ENCODE measurements at places on chromosomes 7 and 10. TPM values are rescaled to one million over a fixed set of nuclear protein-coding genes. Genes with fewer than 3 reads are reported as not detected.

Gene CNPY1
- not detected for total RNA-seq

Gene BTBD16
- total RNA-seq, result not detected

Gene ASZ1
- not detected for total RNA-seq

Gene PCLO
- under 0.01 TPM for total RNA-seq

Gene LRRD1
- total RNA-seq, result under 0.01 TPM

Gene EEPD1
- total RNA-seq, result 3.1 TPM

Gene CPXM2
- 0.72 TPM for total RNA-seq

Gene BHLHA15
- 16.2 TPM for total RNA-seq

Gene OSBPL3
- total RNA-seq, result 40.7 TPM

Gene NPFFR1
- total RNA-seq, result not detected

Gene SGCE
- 53.0 TPM for total RNA-seq

Gene CYP3A4
- total RNA-seq, result not detected

Gene TMEM139
- not detected for total RNA-seq

Gene MSMB
- not detected for total RNA-seq

Gene TAS2R4
- total RNA-seq, result 0.86 TPM

Gene CLDN4
- not detected for total RNA-seq

Gene RAMP3
- total RNA-seq, result not detected

Gene PGAM1
- 274 TPM for total RNA-seq

Gene CCDC172
- total RNA-seq, result not detected

Gene PRKAR2B
- 9.6 TPM for total RNA-seq

Gene ASAH2
- total RNA-seq, result 0.72 TPM

Gene LEP
- total RNA-seq, result not detected

All from placental pericyte (primary cell).